ENCODE measurements at places on chromosomes 2 and 18.

GRCh38 chr2:190530248-190530900 is 4.1 kb downstream of the NEMP2 start:
- no peak for DNase-seq

DNA sequence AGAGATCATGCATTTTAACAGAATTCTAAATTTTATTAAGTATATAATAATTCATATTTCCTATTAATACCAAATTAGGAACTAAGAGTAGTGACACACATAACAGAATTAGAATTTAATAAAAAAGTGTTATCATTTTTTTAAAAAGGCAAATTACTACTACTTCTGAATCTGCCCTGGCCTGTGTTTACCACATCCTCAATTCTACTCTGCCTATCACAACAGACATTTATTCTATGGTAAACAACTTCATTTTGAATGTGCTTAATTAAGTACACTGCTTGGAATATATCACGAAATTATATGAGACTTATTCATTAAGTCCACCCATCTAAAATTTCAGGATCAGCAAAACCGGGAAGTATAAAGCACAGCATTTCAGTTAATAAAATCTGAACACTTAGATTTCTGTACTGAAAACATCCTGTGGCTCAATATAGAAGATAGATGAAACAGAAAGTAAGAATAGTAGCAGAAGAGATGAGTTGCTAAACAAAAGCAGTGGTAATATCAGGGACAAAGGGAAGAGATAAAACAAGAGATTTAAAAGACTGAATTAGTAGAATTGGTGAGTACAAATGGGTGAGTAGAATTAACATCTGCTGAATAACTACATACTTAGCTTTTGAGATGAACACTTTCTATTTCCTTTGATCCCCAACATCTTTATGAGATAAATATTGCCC is 3.7 kb downstream of the SMC6 start:
- DNase-seq: no peak

GRCh38 chr2:240595381-240596079 is 9.0 kb downstream of the CAPN10 start:
- no peak for DNase-seq

DNA sequence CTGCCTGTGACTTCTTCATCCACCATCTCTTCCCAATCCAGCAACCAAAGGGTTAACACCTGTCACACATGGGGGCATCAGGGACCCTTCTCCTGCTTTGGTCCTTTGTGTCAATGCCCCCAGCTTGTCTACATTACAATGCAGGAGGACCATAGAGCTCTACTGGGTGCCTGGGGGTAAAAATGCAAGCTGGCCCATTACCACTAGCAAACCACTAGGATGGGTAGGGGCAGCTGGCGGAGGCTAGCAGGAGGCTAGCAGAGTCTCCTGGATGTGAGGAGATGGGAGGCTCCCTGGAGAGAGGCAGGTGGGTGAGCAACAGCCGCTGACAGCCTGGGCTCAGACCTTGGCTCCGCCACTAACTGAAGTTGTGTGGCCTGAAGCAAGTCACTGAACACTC is 153.4 kb upstream of the SKOR2 start:
- DNase-seq: no peak

DNA sequence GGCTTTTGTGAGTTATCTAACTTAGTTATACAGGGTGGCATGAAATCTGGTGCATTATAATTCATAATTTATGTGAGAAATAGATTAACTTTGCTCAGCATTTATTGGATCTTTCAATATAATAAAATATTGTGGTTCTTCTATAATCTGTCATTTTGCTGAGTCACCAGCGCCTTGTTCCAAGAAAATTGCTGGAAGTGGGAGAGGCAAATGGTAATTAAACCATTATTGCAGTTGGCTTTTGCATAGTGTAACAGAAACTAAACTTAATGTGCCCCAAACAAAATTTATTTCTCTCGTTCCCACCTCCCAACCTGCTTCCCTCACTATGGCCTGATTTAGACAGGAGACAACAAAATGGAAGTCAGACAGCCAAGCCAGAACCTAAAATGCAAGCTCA is 146.3 kb downstream of the GALR1 start:
- no peak for DNase-seq

GRCh38 chr2:153145470-153145978 is 333.0 kb downstream of the RPRM start:
- DNase-seq: no peak

DNA sequence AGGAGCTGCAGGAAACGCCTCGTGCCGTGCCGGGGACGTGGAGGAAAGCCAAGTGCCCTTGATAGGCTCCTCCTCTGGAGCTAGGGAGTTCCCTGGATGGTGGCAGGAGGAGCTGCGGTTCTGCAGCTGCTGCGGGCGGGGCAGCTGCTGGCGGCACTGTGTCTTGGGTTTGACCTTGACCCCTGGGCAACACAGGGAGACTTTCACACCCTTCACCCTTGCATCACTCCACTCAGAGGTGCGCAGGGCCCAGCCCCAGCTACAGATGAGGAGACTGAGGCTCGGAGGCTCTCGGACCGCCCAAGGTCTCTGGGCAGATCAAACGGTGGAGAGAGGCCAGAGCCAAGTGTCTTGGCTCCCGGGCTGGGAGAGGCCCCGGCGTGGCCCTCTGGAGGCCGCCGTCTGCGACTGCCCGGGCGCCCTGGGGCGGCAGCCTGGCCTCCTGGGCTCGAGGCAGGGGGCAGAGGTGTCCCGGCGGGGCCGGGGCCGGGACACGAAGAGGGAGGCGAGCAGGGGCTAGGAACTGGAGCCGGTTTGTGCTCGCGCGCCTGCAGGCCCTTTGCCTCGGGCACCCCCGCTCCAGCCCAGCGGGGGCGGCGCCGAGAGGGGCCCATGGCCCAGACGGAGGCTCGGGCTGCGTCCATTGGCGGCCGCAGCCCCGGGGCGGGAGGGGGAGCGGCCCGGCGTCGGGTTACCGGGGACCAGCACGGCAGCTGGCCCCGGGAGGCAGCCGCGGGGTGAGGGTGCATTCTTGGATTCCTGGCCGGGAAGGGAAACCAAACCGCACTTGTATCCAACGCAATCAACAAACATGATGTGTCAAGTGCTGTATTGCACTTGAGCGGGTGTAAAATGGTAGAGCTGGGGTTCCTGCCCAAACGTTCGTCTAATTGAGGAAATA is 129.6 kb upstream of the SLC1A4 start:
- no peak for DNase-seq

DNA sequence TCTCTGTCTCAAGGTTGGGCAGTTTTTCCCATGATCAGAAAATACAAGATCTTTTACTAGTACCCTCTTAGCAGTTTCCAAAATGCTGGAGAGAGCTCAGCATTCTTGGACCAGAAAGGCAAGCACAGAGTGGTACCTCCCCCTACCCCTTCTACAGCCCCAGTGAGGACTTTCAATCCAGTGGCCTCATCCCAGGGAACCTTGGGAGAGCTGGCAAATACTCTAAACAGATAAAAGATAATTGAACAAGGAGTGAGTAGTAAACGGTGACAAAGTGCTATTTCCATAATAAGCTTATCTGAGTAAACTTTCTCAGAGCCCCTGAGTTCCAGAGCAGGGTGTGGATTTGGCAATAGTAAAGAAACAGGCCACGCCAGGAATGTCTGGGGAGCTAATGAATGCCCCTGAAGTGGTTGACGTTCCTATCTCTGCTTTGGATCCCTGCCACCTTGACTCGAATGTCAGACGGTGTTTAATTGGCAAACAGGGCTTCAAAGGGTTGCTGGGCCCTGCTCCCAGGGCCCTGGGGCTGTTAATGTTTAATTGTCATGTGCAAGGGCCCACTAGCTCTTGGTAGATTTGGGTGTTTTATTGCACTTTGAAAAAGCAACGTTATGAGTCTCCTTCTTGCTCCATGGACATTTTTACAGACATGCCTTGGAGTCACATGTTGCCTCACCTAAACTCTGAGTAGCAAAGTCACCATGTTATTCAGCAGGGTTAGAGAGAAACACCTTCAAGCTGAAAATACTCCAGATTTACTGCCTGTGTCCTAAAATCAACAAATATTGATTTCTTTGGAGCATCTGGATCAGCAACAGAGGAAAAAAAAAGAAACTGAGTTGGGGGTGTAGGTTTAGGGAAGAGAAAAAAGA is 239.9 kb downstream of the CYRIA start:
- no peak for DNase-seq
